ENCODE measurements at places on chromosomes 4 and X.

- no peak for DNase-seq
Observed at GRCh38 chr4:100042711-100043110, 92.6 kb upstream of the H2AZ1 start.

DNA sequence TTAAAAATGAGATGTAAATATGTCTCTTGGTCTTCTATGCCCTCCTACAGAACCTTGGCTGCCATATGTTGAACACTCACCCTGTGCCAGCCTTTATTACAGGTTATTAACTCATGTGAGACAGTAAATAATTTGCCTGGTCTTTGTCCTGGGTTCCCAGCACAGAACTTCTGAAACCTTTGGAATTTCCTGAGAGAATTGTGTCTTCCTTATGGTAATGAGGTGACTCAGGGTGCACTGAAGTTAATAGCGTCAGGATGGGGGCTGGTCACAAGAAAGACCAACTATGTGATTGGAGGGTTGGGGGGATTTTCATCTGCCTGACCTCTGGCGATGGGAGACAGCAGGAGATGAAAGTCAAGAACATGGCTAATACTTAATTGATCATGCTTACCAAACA lies 289.8 kb upstream of the STS start:
- no peak for DNase-seq

DNA sequence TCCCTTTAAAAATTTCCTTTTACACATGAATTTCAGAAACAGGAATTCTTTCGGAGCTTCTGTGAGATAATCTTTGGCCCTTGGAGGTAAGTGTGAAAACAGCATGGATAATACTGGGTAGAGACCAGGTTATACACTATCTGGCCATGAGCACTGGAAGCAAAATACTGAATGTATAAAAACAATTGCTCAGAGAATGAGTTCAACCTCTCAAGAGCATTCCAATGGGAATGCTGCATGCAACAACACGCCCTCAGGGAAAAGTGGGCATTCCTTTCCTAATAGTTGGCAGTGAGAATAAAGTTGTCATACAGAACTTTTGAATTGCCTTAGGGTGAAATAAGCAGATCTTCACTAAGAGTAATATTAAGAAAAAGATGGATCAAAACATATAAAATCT lies 574.8 kb upstream of the DIPK2B start:
- peak; percentile 85 for DNase-seq

GRCh38 chr4:88660446-88661294 lies 37.0 kb downstream of the NAP1L5 start:
- DNase-seq, result peak; percentile 76

- peak; percentile 37 for DNase-seq
Observed at GRCh38 chr4:20764366-20764992, 64.2 kb downstream of the PACRGL start.

DNA sequence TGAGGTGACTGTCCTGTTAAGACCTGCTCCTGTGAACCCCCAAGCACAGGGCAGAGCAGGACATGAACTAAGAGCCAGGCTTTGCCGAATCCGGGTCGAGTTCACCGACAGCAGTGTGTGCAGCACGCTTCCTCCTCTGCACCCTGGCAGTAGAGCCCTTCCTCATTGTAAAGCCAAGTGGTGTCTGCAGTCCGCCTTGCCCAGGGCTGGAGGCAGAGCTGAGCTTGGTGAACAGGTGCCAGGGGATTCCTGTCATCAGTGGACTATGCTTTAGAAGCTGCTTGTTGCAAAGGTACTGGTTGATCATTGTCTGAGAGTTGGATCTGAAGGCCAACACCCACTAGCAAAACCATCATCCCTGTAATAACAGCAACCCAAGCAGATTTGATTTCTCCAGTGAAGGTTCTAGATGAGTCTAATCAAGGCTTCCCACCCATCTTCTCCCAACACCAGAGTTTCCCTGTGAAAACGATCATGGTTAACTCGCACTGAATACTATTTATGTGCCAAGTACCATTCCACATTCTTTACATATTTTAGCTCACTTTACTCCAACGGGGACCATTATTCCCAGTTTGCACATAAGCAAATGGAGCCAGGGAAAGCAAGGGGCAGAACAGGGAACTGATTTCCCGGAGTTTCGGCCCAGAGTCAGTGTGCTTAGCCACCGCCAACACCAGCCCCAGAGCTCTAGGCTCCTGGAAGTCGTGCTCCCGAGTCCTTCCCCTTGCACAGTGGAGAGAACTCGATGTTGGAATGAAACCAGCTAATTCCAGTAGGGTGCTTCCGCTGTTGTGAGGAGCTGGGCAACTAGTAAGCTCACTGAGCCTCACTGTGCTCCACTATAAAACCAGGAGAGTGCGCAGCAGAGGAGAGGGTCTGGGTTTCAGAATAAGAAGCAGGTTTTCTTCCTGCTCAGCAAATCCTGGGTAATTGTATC lies 1.4 kb upstream of the SLC34A2 start:
- no peak for DNase-seq

GRCh38 chr4:147246096-147246495 lies 234.8 kb upstream of the EDNRA start:
- DNase-seq, result no peak

GRCh38 chr4:26912069-26912468 lies 51.4 kb downstream of the STIM2 start:
- DNase-seq, result no peak

DNA sequence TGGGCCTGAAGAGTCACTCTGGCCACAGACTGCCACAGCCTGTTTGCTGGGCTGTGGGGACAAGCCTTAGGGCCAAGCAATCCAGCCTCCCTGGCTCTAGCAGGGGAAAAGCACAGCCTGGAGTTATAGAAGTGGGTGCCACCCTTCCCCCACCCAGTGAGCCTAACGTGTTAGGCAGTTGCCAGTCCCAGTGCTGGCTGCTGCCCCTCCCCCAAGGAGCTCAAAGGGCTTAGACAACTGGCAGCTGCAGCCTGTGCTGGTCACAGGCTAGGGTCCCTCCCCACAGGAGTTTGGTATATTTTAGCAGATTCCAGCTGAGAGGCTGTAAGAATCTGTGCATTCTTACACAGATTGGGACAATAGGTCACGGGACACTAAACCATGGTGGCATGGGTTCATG lies 370.3 kb upstream of the FGF16 start:
- no peak for DNase-seq

- DNase-seq, result peak; percentile 71
Observed at GRCh38 chr4:80732010-80732409, 298.5 kb upstream of the BMP3 start.

DNA sequence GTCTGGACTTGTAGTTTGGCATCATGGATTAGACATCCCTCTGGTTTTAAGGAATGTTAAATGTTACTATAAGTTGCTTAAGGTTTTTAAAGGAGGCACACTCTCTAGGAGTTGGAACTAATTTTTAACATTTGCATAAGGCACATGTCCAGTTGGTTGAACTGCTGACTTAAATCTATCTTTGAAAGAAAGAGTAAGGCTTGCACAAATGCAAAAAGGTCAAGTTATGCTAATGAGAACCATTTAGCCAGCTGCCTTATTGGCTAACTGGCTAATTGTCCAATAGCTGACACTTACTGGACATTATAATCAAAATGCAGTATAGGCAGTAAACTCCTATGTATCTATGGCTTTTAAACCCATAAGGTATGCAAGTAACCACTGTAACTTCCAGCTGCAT lies 206.1 kb upstream of the TTC29 start:
- DNase-seq, result no peak

- DNase-seq, result peak; percentile 26
Observed at GRCh38 chr4:154082760-154083535, 294.1 kb upstream of the SFRP2 start.

GRCh38 chr4:153724606-153725005 lies 35.2 kb downstream of the RNF175 start:
- DNase-seq, result no peak

DNA sequence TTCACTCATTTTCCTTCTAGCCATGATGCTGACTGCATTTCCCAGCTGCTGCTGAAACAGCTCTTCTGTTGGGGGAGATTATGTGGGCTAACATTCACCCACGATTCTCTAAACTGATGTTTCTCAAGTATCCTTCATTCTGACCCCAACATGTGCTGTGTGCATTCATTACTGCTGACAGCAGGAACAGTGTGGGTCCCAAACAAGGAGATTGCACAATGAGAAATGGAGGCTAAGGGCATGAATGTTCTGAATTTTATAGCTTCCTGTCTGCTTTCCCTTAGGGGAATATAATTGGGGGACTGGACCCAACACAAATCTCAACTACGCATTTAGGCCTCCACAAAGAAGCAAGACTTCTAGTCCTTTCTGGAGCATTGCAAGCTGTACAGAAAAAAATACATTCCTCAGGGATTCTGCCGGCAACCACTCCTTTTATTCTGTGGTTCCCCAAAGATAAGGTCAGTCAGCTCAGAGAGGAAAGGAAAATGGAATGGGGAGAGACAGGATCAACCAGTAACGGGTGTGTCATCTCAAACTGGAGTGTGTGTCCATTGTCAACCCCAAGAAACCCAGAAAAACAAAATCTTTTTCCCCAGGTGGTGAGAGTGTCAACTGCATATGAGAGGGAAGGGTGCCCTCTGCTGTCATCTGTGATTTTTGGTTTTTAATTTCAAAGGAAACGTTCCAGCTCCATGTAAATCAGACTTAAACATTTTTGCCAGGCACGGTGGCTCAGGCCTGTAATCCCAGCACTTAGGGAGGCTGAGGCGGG lies 81.5 kb upstream of the EGFL6 start:
- DNase-seq, result peak; percentile 94

DNA sequence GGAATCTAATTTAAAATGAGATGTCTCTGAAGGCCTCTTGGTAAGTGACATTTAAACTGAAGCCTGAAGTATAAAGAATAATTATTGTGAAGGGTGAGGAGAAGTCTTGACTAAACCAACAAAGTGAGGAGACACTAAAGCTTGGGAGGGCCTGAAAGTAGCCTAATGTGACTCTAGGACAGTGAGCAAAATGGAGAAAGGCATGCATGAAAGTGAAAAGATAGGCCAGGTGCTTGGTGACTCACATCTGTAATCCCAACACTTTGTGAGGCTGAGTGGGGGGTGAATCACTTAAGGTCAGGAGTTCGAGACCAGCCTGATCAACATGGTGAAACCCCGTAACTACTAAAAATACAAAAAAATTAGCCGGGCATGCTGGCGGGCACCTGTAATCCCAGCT lies 46.9 kb upstream of the SMARCAD1 start:
- DNase-seq, result no peak

DNA sequence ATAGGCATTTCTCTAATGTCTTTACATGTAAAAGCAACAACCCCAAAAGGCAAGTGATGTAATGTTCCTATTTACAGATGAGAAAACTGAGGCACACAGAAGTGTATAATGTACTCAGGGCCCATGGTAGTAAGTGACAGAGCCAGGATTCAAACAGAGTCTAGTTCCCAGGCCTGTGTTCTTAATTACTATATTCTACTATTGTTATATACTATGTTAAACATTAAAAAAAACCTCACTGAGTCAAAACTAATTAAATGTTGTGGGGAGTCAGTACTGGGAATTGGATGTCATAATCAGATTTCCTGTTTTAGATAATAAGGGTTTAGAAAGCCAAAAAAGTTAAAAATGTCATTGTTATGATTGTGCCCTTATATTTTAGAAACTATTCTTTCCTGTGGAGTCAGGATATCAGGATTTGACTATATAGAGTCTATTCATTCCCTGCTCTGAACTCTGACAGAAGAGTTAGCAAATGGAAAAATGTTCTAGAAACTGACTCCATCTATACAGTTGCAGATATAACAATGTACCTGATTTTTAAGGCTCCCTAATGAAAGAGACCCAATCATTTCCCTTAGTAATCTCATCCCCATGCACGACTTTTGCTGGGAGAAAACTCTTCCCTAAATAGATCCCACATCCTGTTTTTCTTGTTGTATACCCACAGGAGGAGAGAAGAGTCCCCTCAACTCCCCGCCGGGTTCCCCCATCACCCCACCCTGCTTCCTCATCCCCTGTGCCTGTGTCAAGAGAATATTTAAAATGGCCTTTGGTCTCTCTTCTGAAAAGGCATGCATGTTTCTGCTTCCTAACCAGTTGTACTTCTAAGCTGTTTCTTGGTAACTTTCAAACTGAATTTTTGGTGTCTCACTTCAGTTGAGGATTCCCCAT lies 69.7 kb downstream of the REELD1 start:
- no peak for DNase-seq

DNA sequence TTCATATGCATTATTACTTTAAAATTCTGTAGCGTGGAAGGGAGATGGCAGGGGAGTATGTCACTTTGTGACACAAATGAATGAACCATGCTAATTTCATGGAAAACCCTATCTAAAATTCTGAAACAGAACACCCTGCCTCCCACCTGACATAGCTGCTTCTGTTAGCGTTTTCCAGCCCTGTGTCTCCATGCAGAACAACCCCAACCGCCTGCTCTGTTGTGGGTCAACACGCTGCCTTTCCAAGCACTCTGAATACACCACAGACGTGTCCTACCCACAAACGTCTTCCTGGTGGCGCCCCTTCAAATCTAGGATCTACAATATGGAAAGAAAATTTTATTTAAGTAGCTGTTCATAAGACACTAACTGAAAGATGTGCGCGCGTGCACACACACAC lies 238.6 kb downstream of the TRIML1 start:
- DNase-seq, result no peak
